C1 segment of cervical spinal cord (tissue), 14 donors: ENCODE measurements at places on chromosomes 1 and 21.
A peak's percentile ranks its signal among the peaks of the same experiment; 100 is the strongest.

DNA sequence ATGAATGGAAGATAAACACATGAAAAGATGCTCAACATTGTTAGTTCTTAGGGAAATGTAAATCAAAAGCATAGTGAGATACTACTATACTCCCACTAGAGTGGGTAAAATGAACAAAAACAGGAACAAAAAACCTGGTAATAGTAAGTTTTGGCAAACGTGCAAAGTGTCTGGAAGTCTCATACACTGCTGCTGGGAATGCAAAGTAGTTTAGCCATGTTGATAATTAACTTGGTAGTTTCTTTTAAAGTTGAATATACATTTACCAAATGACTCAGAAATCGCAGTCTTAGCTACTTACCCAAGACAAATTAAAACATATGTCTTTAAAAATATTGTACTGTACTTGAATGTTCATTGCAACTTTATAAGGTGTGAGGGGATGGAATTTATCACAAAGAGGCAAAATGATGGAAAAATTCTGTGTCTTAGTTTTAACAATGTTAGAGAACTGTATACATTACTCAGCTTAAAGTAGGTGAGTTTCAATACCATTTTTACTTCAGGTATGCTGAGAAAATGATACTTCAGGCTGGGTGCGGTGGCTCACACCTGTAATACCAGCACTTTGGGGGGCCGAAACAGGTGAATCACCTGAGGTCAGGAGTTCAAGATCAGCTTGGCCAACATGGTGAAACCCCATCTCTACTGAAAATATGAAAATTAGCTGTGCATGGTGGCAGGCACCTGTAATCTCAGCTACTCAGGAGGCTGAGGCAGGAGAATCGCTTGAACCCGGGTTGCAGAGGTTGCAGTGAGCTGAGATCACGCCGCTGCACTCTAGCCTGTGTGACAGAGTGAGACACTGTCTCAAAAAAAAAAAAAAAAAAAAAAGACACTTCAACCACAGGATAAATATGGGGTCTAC, 102.3 kb downstream of the PDE4B start:
- no peak for DNase-seq

DNA sequence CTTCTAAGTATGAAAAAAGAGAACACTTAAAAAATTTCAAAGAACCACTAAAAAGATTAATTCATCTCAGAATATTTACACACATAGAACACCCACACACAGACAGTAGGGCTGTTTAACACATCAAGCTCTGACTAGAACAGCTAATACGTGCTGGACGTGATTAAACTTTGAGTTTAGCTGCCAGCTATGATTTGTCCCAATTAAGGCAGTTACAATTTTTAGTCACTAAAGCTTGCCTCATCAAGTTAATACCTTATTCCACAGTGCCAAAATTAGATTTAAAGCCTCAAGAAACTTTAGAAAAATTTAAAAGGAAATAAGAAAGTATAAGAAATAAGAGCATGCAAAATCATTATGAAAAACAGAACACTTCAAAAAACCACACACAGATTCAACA, 18.9 kb downstream of the SLC16A1 start:
- no peak for DNase-seq

- DNase-seq, result no peak
Measured at GRCh38 chr1:54664364-54664763, 22.8 kb downstream of the MROH7 start.

GRCh38 chr1:215160351-215160750, 77.8 kb downstream of the KCNK2 start:
- DNase-seq, result no peak

DNA sequence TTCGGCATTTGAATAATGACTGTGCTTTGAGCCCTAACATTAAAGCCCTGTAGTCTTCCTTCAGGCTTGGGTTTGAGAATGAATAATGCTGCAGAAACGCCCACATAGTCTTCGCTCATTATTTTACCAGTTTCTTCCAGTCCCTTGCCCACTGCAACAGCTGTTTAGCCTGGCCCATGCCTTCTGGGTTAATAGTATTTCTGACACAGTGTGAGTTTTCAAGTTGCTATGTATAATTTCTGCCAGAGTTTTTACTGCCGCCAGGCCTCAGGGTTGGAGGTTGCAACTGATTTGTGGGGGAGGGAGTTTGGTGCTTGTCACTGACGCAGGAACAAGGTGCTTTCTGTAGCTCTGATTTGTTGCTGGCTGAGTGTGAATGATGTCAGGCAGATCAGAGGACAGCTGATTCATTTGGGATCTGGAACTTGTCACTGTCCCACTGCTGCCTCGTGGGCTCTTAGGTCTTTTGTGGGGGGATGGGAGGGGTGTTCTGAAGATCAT, 109.8 kb downstream of the MAST2 start:
- DNase-seq, result peak; percentile 3

DNA sequence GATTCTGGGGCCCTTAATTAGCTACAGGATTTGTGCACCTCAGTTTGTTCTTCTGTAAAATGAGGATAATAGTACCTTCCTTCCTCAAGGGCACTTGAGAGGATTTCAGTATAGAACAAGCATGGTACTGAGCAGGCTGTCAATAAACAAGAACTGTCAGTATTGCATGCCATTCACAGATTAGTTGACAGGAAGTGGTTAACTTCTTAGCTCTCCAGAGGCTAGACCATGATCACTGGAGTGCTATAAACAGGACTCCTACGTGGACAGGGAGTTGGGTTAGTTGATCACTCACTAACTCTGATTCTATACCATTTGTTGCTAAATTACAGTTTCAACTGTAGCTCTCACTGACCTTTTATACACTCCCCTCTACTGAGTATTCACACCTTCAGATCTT, 126.2 kb upstream of the DAB1 start:
- DNase-seq, result no peak

GRCh38 chr1:74571493-74571800, 59.0 kb upstream of the LRRC53 start:
- no peak for DNase-seq

DNA sequence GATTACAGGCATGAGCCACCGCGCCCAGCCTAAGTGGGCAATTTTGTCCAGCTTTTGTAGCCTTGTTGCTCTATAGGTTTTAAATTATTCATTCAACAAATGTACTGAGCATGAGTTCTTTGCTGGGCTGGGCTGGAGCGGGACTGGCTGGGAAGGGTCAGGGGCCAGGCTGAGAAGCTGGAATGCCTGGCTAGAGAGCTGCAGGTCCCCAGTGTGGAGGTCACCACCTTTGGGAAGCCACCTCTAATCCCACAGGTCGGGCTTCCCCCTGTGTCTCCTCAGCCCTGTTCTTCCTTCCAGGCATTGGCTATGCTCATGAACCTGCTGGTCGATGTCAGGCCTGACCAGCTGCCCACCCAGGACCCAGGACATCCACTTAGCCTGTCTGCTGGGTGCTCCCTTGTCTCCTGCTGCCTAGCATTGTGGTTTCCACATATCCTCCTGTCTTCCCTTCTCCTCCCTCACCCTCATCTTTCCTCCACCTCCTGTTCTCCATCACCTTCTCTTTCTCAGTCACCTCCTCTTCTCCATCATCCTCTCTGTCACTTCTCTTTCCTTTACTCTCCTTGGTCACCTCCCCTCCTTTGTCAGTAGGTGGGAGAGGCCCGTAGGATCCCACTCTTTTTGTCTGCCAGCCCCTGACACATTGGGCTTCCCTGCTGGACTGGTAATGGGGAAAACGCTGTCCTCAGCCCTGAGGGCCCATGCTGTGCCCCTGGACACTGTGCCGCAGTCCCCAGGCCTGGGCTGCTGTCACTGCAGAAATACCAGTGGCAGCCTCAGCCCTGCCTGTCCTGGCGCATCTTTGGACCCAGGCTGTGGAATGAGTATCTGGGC, 23.8 kb downstream of the SERINC2 start:
- no peak for DNase-seq

- DNase-seq, result no peak
Measured at GRCh38 chr1:180358649-180359048, 128.6 kb downstream of the LHX4 start.
